ENCODE measurements at places on chromosomes 2 and 18. TPM values are rescaled to one million over a fixed set of nuclear protein-coding genes. Genes with fewer than 3 reads are reported as not detected.

DNA sequence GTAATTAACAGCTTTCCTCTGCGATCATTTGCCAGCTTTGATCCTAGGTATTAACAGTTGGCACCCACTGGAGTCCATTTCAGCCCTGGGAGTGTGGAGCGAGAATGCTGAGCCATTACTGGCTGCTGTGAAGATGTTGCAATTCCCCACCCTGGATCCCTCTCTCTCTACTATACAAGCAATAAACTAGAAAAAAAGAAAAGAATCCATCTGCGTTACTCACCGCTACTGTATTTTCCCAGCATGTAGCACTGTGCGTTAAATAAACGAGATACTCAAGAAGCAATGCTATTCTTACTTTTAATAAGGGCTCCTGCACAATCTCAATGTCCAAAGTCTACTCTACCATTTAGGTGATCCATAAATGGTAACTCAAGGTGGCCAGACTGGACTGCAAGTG is 8.5 kb downstream of the RTTN start:
- no peak for DNase-seq

- no peak for DNase-seq
Measured at GRCh38 chr2:208671284-208671683, 264.7 kb downstream of the PTH2R start.

DNA sequence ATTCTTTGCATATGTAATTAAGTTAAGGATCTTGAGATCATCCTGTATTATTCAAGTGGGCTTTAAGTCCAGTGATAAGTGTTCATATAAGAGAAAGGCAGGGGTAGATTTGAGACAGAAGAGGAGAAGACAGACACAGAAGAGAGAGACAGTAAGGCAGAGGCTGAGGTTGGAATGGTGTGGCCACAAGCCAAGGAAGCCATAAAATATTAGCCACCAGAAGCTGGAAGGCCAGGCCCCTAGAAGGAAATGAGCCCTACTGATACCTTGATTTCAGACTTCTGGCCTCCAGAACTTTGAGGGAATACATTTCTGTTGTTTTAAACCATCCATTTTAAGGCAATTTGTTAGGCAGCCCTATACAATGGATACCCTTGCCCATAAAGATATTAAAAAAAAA is 66.9 kb upstream of the DLX2 start:
- no peak for DNase-seq

GRCh38 chr2:129469389-129469788 is 510.1 kb upstream of the RAB6C start:
- no peak for DNase-seq

DNA sequence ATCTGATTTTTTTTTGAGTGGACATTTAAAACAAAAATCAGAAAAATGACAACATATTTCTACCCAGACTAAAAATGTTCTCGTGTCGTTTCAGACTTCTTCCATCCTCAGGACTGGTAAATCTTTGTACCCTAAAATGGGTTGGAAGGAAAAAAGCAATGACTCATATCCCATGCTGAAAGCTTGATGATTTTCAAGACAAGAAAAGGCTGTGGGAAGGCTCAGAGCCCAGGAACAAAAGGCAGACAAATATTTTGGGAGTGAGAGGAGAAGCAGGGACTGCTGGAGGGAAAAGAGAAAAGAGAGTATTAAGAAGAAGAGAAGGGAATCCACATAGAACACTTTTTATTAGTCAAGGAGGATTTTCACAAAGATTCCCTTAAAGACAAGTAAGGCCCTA is 77.1 kb upstream of the CTAGE1 start:
- DNase-seq, result no peak

DNA sequence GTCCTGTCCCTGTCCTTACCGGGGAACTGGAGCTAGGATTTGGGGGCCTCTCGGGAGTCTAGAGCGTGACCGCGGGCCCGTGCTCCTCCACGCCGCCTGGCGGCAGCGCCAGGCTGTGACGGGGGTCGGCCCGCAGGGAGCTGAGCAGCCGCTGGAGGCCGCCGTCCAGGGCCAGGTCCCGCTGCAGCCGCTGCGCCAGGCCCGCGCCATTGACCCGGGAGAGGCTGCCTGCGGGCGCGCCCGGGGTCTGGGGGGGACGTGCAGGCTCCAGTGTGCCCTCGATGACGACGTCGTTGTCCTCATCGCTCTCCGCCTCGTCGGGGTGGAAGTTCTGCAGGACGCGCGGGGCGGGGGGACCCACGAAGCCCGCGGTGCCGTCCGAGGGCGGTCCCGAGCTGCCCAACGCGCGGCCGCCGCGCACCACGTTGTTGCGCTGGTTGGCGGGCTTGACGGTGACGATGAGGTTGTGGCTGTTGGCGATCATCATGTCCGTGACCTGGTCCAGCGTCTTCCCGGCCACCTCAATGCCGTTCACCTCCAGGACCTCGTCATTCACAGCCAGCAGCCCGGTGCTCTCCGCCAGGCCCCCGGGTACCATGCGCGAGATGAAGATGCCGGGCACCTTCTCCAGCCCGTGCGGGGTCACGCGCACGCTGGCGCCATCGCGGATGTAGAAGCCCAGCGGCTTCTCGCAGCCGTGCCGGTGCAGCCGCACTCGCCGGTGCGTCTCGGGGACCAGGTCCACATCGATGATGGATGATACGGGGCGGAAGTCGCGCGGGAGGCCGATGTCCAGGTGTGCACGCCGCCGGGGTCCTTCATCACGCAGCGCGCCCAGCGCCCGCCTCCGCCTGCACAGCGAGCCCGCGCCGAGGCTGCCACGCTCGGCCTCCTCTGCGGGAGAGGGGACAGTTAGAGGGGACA is 50.9 kb downstream of the ADNP2 start:
- DNase-seq, result no peak

DNA sequence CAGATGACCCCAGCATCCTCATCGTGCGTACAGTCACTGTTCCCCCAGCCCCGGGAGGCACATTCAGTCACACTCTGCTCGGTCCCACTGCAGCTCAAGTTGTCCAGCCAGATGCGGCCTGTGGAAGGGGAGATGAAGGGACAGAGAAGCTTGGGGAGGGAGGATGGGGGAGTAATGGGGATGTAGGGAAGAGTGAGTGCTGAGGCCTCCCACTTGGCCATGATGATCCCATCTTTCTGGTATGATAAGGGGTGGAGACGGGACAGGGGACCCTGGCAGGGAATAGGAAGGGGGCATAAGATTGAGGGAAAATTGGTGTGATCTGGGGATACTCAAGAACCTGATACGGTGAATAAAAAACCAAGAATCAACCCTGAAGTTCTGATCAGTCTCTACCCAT is 3.5 kb downstream of the LOXL3 start:
- no peak for DNase-seq

- DNase-seq, result no peak
Measured at GRCh38 chr2:36394804-36395203, 39.2 kb downstream of the CRIM1 start.

GRCh38 chr2:101704046-101704466 is 6.5 kb downstream of the MAP4K4 start:
- DNase-seq, result no peak

- DNase-seq, result no peak
Measured at GRCh38 chr2:224598678-224599077, 13.5 kb upstream of the CUL3 start.

- DNase-seq, result no peak
Measured at GRCh38 chr2:27262379-27263286, at the start of gene SLC30A3. TSS of gene SLC30A3 (minus strand) at chr2:27263047. CDS start at chr2:27262906, 141 bp downstream.

- DNase-seq, result no peak
Measured at GRCh38 chr18:63906056-63906455, 1.7 kb upstream of the SERPINB10 start.

- DNase-seq, result no peak
Measured at GRCh38 chr2:102336502-102336945, 19.1 kb upstream of the IL18R1 start.

DNA sequence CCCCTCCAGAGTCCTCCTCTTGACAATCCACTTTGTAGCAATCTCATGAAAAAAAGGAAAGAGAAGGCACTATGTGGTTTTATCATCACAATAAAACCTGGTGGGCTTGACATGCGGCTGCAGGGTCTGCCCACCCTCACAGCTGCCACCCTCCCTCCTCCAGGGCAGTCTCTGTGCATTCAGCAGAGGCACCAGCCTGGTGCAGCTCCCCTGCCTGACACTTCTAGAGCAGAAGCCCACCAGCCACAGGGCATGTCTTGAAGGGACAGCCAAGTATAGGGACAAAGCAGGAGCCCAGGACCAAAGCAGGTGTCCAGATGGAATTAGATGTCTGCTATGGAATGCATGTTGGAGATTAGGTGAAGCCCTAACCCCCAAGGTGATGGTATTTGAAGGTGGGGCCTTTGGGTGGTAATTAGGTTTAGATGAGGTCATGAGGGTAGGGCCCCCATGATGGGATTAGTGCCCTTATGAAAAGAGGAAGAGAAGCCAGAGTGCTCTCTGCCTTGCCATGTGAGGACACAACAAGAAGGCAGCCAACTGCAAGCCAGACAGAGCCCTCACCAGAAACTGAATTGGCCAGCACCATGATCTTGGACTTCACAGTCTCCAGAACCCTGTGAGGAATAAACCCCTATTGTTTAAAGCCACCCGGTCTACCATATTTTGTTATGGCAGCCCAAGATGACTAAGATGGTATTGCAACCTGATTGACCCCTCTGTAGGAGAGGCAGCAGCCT is 86.9 kb downstream of the MCFD2 start:
- DNase-seq, result no peak

GRCh38 chr2:2686222-2686621 is 355.1 kb upstream of the MYT1L start:
- DNase-seq, result no peak

GRCh38 chr2:69604836-69605235 is 38.7 kb downstream of the AAK1 start:
- no peak for DNase-seq

DNA sequence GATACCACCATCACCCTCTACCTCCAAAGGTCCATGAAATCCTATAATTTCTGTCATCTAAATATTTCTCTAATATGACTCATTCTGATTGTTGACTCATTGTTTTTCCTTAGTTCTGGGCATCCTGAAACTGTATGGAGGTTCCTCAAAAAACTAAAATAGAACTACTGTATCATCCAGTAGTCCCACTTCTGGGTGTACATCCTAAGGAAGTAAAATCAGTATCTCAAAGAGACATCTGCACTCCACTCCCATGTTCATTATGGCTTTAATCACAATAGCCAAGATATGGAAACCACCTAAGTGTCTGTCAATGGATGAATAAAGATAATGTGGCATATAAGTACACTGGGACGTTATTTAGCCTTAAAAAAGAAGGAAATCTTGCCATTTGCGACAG is 125.8 kb upstream of the MYO3B start:
- DNase-seq, result no peak

- DNase-seq, result no peak
Measured at GRCh38 chr18:3179430-3180089, 40.2 kb downstream of the MYOM1 start.

GRCh38 chr2:194104687-194105086 is 1552.3 kb upstream of the SLC39A10 start:
- DNase-seq, result no peak

GRCh38 chr18:8662560-8663255 is 42.6 kb upstream of the MTCL1 start:
- no peak for DNase-seq

DNA sequence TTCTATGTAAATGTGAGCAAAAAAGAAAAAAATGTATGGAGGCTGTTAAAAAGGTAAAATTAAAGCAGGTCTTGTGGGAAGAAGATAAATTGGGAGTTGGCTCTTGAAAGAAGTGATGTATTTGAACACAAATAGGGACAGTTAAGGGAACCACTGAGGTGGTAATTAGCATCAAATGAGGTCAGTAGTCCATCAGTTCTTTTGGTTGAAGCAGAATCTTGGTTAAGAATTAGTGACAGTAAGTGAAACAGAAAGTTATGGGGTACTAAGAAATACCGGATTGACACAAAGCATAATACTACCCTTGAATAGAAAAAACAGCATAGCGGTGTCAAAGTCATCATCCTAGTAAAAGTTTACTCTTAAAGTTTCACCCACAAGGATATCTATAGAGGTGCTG is 352.6 kb upstream of the VRK2 start:
- DNase-seq, result no peak

GRCh38 chr2:207284556-207285472 is 119.1 kb upstream of the KLF7 start:
- no peak for DNase-seq

DNA sequence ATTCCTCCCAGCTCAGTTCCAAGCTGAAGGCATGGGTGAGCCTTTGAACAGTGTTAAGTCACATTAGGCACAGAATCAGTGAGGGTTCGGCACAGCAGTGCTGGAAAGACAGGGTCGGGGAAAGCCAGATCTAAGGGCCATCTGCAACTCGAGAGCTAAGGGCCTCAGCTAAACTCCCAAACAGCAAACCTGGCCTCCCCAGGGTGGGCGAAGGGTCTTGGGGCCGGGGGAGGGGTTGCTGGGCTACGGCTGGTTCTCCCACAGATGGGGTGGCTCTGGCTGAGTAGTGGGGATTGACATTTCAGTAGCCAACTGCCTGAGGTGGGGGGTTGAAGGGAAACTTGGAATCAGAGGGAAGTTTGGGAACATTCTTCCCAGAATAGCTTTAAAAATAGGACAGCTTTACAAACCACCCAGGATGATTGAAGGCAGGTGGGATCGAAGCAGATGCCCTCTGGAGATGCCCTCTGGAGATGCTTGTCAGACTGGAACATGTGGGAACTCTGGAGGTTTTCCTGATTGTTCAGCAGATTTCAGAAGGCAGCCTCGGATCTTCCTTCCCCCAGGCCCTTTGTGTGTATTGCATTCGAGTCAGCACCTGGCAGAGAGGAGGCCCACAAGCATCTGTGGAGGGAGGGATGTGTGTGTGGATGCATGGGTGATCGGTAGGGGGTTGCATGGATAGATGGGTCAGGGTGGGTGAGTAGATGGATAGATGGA is 156.4 kb downstream of the SMAD7 start:
- DNase-seq, result peak; percentile 0

DNAJC5G gene
- total RNA-seq, result 0.68 TPM

PTPRN gene
- total RNA-seq, result not detected

ALPG gene
- total RNA-seq, result not detected

GAL3ST2 gene
- 2.2 TPM for total RNA-seq

SF3B6 gene
- total RNA-seq, result 44.1 TPM

CCDC141 gene
- total RNA-seq, result 4.8 TPM
